ENCODE measurements at places on chromosomes 7 and 10.

- DNase-seq = no peak
Measured at GRCh38 chr10:31319602-31320549, 860 bp downstream of the ZEB1 start.

DNA sequence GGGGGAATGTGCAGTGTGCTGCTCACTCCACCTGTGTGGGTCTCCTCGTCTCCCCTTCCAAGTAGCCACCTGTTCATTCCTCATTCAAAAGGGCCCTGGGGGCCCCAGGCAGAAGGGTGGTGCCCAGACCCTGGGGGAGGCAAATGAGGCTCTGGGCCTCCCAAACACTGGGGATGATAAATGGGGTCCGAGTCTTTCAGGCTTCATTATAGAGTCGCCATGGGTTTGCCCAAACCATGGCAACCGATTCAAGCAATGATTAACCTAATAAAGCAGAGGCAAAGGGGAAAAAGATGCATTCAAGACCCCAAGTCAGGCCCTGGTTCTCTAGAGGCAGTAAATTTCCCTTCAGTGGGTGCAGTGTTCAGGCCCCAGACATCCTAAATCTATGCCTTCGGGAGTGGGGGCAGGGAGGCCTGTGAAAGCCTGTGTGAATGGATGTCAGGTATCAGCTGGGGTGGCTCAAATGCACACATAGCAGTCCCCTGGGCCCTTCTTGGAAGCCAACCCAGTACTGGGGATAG, 10.4 kb downstream of the NEUROG3 start:
- DNase-seq = no peak

- DNase-seq = no peak
Measured at GRCh38 chr10:116063107-116063506, 209.9 kb downstream of the GFRA1 start.

DNA sequence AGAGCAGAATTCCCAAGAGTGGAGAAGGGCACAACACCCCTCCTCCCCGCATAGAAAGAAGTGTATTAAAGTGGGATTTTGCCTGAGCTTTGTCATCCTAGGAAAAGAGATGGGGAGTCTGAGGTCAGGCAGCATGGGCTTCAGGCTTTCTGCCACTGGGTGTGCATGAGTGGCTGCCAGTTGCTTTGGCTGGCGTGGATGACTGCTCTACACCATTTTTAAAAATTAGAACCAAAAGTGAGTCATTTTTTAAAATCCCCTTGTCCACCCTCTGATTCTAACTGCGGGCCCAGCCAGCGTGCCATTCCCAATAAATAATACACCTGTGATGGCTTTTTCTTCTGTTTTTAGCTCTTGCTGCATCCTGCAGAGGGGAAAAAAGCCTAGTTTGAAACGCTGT, 13.4 kb downstream of the SLC29A3 start:
- DNase-seq = no peak

- DNase-seq = no peak
Measured at GRCh38 chr10:33520223-33520622, 185.8 kb upstream of the NRP1 start.

GRCh38 chr7:120033114-120033513, 239.9 kb upstream of the KCND2 start:
- no peak for DNase-seq

DNA sequence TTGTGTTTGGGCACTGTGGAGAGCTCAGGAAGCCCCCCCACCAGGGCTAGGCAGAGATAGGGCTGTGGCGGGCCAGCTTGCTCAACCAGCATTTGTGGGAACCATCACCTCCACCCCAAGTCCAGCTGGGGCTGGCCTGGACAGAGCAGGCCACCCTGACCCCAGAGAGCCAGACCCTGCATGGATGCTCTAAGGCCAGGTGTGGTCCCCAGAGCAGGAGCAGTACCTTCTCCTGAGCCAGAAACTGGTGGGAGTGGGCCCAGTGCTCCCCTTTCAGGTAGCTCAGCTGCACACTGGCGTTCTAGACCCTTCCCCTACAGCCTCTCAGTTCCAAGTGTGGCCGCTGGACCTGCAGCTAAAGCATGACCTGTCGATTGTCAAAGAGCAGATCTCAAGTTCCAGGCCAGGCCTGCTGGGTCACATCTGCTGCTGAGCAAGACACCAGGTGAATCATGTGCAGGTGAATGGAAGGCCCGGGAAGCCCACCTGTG, 57.2 kb downstream of the RASGEF1A start:
- DNase-seq = no peak

DNA sequence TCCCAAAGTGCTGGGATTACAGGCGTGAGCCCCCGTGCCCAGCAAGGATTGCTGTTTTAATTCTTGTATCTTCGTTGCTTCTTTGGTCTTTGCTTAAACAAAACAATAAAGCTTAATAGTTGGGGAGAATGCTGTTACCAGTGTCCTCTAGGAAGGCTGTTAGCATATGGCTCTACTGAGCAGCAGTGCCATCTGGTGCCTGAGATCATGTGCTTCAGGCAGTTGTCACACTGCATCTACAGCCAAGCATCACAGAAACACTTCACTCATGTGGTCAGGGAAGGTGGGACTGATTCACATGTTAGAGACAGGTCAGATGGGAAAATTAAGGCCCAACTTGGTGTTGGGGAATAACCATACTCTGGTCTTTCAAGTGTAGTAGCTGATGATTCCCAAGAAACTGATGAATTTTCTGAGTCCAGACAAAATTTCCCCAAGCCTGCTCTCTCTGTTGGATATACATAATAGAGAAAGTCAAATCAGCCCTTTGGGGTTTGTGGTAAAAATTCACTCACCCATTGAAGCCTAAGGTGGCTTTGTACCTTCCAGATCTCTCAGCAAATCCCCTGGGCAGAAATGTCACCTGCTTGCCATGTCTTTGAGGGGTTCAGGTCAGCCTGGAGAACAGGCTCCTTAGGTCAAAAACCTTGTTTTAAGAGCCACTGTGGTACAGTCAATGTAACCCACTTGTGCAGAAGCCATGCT, 28.4 kb downstream of the UBE2D4 start:
- no peak for DNase-seq

DNA sequence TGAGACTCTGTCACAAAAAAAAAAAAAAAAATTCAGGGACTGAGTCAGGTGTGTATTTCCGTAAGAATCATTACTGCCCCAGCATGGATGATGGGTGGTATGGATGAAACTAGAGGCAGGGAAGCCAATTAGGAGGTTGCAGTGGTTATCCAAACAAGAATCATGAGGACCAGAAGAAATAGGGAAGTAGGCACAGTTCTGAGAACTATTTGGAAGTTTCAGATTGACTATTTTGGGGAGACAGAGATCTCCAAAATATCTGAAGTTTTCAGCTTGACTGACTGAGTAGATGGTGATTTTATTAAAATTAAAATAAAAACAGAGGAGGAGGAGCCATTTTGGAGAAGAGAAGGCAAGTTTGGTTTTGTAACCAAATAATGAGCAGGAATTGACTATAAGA, 119.4 kb upstream of the NRBF2 start:
- no peak for DNase-seq

GRCh38 chr10:48507933-48508790, 96.7 kb downstream of the ARHGAP22 start:
- DNase-seq = no peak

DNA sequence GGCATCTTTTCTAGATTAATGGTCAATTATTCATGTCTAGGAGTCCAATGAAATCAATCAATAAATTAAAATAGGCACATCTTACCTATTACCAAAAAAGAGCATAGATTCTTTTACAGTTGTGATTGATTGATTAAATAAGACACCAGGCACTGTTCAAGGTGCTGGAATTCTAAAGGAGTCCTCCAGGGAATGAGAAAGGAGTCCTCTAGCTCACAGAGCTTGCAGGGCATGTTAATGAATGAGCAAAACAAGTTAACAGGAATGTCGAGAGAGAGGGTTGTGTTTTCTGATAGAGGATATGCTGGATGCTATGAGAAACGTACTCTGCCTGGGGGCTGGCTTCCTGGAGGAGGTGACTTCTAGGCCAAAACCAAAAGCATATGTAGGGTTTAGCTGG, 191.4 kb downstream of the BMPER start:
- DNase-seq = no peak

DNA sequence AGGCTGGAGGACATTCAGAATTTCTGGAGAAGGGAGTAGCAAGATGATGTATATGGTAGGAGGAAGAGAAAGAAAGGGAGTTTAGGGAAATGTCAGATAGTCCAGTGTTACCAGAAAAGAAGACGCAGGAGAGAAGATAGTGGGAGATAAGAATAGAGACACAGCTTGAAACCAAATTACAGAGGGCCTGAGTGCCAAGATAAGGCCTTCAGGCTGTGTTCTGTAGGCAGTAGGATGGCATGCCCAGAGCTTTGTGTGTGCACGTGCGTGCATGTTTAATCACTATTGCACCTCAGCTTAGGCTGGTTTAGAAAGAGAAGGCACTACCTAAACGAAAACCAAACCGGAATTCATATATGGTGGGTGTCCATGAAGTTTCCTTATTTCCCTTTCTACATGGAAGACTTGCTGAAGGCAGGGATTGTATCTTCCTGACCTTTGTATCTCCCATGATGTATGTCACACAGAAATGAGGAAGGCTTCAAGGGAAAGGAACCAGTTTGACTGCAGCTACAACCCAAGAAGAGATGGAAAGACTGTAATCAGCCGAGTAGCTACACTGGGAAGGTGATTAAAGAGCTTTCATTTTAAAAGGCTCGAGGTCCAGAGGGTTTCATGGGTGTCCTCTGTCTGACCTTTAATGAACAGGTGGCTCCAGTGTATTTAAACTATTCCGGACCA, 35.8 kb upstream of the BHLHA15 start:
- DNase-seq = no peak

GRCh38 chr7:140033779-140034363, 28.9 kb downstream of the PARP12 start:
- no peak for DNase-seq

GRCh38 chr7:132309102-132309805, 267.0 kb downstream of the PLXNA4 start:
- DNase-seq = no peak

- DNase-seq = no peak
Measured at GRCh38 chr10:3829156-3830050, 44.4 kb upstream of the KLF6 start.

DNA sequence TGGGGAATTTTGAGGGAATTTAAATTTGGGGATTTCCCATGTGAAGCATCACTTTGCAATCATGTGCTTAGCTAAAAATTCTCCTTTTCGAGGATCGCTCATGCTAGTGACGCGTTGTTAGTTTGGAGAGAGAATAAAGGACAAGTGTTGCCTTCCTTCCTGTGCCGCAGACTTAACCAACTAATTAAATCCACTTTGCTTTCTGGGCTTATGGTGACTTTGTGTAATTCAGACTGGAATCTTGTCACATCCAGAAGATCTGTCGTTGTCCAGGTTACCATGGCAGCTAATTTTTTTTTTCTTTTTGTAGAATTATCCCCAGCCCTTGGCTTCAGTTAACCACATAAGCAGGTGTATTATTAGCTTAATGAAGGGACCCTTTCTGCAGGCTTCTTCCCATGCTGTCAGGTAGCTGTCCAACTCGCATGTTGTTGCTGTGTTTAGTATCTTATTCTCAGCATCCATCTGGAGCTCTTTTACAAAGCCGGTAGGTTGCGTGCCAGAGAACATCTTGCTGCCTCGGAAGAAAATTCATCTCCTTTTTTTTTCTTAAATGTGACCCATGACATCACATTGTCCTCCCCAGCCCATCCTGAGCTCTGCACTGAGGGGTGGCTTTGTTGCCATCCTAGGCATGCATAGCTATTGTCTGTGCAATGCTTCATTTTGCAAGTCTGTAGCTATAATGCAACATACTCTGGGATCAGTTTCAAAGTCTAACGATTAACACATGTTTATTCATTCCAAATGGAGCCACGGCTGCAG, 47.2 kb upstream of the NRP1 start:
- DNase-seq = no peak

GRCh38 chr7:122597277-122597676, 101.6 kb downstream of the RNF133 start:
- no peak for DNase-seq

DNA sequence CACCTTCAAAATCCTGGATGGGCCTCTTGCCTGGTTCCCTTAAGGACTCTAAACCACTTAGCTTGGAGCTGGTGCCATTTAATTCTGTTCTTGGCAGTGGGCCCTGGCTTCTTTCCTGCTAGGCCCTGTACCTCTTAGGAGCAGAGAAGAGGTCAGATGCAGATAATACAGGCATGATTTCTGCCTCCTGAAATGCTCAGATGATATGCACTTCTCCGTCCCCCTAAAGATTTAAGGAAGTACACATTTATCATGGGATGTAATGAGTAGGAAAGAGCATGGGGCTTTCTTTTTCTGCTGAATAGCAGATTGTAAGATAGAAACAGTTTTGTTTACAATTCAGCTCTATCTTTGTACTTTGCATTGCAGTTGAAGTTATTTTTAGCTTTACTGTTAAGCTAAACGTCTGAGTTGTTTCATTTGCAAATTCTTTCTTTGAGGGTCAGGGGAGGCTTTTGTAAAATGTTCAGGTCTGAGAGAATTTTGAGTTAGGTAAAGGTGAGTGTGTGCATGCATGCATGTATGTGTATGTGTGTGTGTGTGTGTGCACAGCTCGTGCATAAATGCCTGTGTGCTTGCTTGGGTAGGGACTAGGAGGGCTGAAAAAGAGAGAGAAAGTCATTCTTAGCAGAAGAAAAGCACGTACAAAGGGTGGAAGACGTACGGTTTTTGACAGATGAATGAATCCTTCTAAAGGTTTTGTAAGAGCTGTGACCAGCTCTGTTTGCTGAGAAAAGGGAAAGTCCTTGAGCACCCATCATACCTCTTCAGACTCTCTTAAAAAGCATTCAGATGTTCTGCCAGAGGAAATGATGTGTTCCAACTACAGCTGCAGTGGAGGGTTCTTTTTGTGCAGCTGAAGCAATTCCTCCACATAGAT, 364.2 kb downstream of the AUTS2 start:
- peak; percentile 80 for DNase-seq

DNA sequence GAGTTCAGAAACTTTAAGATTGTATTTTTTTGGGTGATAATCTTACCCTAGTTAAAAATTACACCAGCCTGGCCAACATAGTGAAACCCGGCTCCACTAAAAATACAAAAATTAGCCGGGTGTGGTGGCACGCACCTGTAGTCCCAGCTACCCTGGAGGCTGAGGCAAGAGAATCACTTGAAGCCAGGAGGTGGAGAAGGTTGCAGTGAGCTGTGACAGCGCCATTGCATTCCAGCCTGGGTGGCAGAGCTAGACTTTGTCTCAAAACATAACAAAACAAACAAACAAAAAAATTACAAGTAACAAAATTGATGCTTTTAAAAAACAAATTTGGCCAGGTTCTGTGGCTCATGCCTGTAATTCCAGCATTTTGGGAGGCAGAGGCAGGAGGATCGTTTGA, 76.7 kb downstream of the ANKRD61 start:
- no peak for DNase-seq

DNA sequence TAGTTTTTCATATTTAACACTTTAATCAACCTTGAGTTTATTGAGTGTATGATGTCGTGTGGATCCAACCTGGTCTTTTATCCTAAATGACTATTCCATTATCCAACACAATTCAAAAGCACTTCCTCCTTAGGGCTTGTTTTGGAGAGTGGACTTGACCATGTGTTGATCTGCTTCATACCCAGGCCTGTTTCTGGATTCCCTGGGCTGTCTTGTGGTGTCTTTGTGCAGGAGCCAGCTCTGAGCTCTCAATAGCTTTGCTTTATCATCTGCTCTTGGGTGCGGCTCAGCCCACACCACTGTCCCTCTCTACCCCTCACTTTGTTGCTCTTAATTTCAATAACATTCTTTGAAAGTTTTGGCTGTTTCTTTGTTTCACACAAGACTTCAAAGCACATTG, 70.9 kb upstream of the CHST15 start:
- DNase-seq = no peak

GRCh38 chr7:2641406-2642393, 9.9 kb downstream of the TTYH3 start:
- no peak for DNase-seq

- DNase-seq = no peak
Measured at GRCh38 chr7:94666879-94667587, 11.1 kb upstream of the SGCE start.

GRCh38 chr7:32145911-32146310, 75.7 kb upstream of the PDE1C start:
- DNase-seq = no peak
